ENCODE measurements at places on chromosomes 1 and 21.

- DNase-seq, result no peak
These were observed 16.0 kb downstream of the ITPKB start for GRCh38 chr1:226722901-226723656.

GRCh38 chr1:56063461-56063860 lies 515.9 kb downstream of the PLPP3 start:
- no peak for DNase-seq

GRCh38 chr1:1439546-1440261 lies 4.2 kb downstream of the VWA1 start:
- DNase-seq, result no peak

- DNase-seq, result no peak
These were observed 18.8 kb upstream of the COP1 start for GRCh38 chr1:176225911-176226310.

GRCh38 chr1:92544756-92545165 lies 58.0 kb upstream of the GFI1 start:
- DNase-seq, result no peak

DNA sequence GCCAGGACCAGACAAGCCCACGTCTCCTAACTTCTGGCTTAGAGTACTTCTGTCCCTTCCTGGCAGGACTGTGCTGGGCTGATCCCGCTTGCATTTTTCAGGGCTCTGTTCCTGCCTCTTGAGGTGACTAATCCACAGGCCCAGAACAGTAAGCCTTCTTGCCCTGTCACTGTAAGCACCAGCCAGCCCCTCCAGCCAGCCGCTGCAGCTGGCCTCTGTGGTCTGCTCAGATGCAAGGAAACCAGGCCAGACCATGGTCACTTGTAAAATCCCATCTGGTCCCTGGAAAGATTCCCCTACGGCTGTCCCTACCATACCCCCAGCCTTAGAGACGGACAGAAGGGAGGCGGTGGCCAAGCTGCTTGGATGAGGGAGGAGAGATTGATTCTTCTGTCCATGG lies 74.2 kb downstream of the KIRREL1 start:
- no peak for DNase-seq
